ENCODE measurements at places on chromosomes 16 and 17.

- no peak for DNase-seq
These were observed 60.2 kb downstream of the TEX2 start for GRCh38 chr17:64202683-64203344.

DNA sequence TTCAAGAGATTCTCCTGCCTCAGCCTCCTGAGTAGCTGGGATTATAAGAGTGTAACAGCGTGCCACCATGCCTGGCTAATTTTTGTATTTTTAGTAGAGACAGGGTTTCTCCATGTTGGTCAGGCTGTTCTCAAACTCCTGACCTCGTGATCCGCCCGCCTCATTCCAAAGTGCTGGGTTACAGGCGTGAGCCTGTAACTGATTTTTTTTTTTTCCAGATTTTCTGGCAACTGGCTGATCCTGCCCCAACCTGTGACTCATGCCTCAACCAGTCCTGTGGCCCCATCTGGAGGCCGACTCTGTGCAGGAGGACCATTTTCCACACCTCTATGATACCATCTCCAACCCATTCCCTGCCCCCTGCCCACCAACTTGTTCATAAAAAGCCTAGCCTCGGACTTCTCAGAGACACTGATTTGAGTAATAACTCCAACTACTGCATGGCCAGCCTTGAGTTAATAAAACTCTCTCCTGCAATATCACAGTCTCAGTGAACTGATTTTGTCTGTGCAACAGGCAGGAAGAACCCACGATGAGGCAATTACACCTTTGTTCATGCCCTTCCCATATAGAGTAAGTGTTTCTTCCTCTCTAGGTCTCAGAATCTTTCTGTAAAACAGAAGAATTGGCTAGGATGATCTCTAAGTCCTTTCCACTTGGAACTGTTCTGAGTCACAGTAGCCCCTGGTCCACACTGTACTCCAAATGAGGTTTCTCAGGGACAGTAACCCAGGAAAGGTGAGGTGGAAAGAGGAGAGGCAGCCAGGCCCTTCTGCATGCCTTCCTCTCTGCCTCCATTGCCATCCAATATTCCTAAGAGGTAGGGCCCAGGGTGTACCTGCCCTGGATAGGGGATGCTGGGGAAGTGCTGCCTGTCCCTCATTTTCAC, 8.8 kb upstream of the CNOT1 start:
- peak; percentile 77 for DNase-seq

DNA sequence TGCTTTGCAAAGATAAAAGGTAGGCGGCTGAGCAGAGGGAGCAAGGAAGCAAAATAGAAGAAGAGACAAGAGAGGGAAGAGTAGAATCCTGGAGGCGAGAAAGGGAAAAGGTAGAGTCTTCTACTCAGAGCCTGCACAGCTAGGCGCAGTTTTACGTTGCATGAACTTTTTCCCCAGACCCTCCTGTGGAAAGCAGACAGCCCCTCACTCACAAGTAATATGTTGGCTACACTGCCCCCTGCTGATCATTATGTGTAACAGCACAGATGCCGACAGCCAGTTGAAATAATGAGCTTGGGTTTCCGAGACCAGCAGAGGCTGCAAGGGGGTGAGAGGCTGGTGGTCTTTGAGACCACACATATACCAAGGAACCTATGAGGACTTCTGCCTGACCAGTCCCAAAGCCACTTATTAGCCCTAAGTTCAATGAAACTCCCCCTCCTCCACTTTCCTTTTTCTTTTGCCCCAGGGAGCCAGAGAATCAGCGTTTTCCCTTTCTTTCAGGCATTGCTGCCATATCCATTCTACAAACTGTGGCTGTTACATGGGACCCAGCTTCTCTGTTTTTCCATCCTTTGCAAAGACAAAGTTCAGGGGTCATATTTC, 22.5 kb upstream of the CMTR2 start:
- no peak for DNase-seq

- DNase-seq, result peak; percentile 65
These were observed 52.0 kb upstream of the TEX2 start for GRCh38 chr17:64315032-64315490.

DNA sequence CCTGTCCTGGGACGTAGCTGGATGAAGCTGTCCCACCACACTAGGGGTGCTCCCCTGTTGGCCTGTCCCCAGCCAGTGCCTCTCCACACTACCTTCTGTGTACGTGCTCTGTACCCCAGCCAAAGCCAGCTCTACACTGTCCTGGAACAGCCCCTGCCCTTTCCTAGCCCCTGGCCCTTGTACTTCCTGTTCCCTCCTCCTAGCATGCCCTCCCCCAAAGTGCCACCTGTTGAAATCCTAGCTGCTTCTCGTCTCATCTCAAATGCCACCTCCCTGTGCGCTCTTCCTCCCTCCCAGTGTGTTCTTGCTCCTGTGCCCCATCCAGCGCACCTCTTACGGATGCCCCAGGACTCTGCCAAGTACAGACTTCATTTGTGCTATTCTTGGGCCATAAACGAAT, 33.5 kb downstream of the IRX3 start:
- peak; percentile 12 for DNase-seq

DNA sequence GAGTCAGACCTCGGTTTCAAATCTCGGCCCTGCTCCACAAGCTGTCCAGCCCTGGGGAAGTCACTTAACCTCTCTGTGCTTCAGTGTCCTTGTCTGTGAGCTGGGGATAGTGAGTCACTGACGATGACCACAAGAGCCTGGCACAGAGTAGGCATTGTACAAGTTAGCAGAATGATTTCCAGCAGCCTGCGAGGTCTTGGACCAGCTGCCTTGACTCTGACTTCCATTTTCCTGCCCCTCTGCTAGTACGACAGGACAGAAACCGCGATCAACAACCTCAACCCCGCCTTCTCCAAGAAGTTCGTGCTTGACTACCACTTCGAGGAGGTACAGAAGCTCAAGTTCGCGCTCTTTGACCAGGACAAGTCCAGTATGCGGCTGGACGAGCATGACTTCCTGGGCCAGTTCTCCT, 20.7 kb downstream of the CPNE2 start:
- no peak for DNase-seq

DNA sequence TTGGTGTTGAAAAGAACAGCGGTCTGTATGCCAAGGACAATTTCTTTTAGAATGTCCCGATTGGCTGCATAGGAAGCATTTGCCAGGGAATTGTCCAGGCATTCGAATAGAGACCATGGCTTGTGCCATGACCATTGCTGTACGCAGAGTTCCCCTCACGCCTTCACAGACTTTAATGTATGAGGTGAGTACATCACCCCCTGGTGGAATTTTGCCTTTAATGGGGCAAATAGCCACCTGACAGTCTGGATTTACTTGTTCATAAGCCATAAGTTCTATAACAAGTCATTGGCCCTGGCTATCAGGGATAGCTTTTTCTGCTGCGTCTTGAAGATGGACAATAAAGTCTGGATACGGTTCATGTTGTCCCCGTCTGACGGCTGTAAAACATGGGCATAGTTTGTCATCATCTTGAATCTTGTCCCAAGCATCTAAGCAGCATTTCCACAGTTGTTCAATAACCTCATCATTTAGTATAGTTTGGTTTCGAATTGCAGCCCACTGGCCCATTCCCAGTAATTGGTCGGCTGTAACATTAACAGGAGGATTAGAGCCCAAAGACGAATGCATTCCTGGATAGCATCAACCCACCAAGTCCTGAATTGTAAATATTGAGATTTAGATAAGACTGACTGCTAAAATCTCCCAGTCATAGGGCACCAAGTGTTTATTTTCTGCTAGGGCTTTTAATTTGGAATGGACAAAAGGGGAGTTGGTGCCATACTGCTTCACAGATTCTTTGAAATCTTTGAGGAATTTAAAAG, 67.7 kb upstream of the ARL4D start:
- no peak for DNase-seq

- no peak for DNase-seq
These were observed 4.8 kb downstream of the BAIAP3 start for GRCh38 chr16:1338119-1338730.

DNA sequence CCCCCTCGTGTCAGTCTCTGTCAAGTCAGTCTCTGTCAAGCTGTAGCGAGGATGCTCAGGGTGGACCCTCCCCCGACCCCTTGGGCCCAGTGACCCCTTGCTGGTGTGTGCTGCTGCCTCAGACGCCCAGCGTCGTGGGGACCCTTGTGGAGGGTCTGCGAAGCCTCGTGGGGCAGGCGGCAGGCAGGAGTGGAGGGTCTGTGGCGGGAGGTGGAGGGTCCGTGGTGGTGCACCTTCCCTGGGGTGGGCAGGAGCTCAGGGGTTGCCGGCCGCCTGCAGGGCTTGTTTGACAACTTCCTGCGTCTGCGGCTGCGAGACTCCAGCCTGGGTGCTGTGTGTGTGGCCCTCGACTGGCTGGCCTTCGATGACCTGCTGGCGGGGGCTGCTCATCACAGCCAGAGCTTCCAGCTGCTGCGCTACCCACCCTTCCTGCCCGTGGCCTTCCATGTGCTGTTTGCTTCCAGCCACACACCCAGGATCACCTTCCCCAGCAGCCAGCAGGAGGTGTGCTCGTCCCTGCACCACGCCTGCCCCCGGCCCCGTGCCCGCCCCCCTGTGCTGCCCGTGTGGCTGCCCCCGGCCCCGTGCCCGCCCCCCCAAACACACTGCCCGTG, 5.6 kb downstream of the GNG13 start:
- no peak for DNase-seq

DNA sequence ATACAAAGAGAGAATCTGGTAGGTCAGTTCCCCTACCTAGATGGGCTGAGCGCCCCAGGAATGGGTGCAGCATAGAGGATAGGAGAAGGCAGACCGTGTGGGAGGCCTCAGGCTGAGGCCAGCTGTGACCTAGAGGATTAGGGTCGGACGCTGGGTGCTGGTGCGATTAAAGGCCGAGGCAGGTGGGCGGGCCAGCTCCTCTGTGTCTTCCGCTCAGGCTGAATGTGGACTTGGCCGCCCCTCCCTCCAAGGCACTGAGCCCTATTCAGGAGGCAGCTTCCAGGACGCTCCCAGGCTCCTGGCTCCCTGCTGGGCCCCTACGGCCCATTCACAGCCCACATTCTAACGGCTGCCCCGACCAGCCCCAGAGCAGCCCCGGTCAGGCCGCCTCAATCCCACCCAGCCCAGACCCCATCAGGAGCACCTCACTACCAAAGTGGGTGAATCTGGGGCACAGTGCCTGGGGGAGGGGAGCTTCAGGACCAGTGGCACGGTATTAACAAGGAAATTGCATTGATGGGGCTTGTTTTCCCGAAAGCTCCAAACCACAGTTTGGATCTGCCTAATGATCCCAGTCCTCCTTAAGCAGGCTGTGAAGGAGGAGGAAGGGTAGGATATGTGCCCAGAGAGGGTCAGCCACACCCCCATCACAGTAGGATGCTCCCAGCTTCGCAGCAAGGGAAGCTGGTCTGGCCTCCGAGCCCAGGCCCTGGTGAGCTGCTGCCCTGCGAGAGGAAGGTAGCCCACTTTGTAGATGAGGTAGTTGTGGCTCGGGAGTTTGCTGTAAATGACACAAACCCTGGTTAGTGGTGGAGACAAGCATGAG, 14.5 kb downstream of the RHBDL3 start:
- no peak for DNase-seq

DNA sequence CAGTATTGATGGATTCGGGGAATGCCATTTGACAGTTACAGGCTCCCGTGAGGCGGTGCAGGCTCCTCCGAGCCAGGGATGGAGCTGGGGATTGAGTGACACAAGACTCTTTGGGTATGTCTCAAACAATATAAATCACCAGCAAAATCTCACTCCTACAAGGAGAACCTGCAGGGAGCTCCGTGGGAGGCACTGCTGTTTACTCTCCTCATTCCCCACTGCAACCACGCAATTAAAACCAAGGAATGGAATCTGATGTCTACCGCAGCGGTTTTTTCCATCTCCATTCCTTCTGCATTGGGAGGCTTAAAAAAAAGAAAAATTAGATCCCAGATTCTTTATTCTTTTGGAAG, 157.9 kb downstream of the WWOX start:
- no peak for DNase-seq

DNA sequence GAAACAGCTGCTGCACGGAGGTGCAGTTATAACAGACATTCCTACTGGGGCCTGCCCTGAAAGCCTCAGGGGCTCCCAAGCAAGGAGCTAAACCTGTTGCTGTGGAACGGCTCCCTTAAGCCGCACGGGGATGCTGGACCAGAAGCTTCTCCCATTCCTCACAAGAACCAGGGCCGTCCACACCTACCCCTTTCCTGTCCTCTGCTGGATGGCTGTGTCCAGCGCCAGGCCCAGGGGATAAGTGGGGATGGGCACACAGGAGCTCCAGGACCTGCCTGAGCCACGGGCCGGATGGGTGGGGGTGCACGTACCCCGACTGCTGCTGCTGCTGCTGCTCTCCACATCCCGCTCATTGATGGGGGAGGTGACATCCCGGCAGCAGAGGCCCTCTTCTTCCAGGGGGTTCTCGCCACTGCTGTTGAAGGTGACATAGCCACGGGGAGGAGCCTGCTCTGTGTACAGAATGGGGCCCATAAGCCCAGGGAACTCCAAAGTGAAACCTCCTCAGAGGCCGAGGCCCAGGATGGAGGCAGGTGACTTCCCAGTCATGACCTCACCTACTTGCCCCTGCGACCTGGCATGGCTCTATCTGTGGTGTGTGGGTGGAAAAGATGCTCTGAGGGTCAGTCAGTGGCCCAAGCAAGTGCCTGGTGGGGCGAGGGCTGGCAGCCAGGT, 8.6 kb downstream of the NUDT16L1 start:
- DNase-seq, result peak; percentile 46

DNA sequence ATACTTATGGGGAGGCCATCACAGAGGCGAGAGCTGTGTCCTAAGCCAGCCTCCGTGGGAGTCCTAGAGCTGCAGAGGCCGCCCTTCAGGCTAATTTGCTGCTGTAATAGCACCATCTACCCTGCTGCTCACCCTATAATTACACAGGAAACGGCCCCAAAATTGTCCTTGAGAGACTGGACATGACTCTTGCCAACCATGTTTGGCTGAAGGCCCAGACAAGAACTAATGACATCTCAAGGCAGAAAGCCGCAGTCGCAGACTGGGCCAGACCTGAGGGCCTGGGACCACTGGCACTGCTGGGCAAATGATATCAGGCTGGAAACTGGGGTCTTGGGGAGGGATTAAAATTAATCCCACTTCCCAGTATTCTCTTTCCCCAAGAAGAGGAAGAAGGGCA, 24.1 kb downstream of the PSMD7 start:
- DNase-seq, result no peak

DNA sequence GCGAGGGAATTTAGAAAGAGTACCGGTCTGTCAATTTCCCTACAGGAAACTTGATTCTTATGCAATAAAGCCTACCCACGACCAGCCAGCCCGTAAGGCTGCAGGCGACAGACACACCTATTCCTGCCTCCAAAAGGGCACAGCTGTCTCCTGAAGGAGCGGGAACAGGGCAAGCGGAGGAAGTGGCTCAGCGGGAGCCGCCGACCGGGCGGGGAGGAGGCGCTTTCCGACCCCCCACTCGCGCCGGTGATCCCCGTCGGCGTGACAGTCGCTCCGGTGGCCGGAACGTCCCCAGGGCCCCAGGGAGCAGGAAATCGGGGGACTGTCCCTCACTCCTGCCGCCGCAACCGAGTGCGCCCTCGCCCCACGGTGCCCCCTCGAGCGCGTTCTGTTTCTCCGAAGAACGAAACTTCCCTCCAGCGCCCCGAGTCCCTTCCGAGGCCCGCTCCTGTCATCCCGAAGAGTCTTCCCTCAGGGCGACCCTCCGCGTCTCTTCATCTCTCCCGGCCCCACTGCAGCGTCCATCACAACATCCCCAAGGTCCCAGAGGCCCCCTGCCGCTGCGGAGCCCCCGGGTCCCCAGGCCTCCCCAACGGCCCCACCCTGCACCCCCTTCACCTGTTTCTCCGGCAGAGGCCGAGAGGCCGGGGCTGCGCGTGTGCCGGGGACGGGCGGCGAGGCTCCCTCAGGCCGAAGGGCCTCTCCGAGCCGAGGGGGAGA, 421 bp downstream of the STAT3 start:
- DNase-seq, result peak; percentile 64
